ENCODE measurements at places on chromosomes 5 and 9. TPM values are rescaled to one million over a fixed set of nuclear protein-coding genes. Genes with fewer than 3 reads are reported as not detected.

PCDHB9 gene
- 0.13 TPM for total RNA-seq

CNTNAP3 gene
- total RNA-seq: 78.6 TPM

AGXT2 gene
- not detected for total RNA-seq

WNT8A gene
- total RNA-seq: not detected

SLC45A2 gene
- total RNA-seq: under 0.01 TPM

TIGD6 gene
- total RNA-seq: 5.3 TPM

PMPCA gene
- 42.4 TPM for total RNA-seq

PCDHB8 gene
- total RNA-seq: 0.38 TPM

RASGEF1C gene
- not detected for total RNA-seq

Measured in dermis microvascular lymphatic vessel endothelial cell (primary cell).